Stromal cell of bone marrow (primary cell): ENCODE measurements at places on chromosomes 3 and 15.

DNA sequence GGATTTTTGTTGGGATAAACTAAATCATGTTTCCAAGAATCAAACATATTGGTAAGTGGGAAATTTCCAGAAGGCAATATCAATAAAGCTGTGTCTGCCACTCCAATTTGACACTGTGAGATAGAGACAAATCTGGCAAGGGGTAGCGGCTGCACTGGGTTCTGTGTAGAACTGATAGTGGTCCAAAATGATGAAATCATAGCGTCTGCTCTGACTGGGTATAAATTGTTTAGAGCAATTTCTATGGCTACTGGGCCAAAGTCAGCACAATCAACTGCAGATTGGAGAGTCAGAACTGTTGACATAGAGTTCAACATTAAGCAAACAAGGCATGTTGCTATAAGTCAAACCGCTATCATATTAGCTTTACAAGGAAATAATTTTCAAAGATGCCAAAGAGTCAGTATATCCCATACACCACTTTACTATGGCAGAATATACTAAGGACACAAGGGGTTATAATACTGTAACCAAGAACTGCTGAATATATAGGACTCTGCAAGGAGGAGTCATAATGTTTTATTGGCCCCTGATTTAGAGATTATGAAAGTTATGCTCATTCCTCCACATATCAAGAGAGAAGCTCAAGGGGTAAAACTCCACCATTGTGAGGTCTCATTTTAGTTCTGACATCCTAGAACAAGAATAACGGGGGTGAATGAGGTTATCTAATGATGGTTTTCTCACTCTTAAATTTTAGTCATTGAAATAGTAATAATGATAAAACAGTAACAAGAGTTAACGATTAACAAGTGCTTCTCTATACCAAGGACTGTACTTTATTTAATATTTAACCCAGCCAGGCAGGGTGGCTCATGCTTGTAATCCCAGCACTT lies 309.7 kb upstream of the GADL1 start:
- DNase-seq = no peak

DNA sequence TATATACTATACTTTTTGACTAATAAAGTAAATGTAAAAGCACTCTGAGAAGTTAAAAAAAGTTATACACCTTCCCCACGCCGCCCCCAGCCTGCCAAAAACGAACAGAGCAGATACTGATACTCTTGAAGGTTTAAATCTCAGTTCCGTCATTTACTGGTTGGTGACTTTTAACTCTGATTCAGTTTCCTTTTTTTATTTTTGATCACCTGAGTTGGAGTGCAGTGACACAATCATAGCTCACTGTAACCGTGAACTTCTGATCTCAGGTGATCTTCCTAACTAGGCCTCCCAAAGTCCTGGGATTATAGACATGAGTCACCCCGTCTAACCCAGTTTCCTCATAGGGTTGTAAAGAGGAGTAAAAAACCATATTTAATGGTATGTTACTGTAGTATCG lies 3.3 kb upstream of the TIPIN start:
- no peak for DNase-seq

- DNase-seq = no peak
Measured at GRCh38 chr15:72382146-72382545, 6.3 kb upstream of the HEXA start.

DNA sequence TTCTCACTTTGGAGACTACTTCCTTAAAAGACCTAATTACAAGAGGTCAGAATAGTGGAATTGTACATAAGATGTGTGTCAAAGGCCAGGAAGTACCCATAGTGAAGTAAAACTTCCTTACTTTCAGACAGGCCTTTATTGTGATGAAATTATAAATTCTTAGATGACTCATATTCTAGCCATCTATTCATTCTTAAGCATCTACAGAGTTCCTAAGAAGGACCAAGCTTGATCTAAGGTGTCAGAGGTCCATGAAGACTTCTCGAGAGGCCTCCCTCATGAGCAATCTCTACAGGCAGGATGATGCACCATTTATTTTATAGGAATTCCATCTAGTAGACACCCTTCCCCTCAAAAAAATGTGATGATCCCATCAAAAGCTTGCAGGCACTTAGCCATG lies 493.3 kb downstream of the MAGI1 start:
- DNase-seq = no peak

DNA sequence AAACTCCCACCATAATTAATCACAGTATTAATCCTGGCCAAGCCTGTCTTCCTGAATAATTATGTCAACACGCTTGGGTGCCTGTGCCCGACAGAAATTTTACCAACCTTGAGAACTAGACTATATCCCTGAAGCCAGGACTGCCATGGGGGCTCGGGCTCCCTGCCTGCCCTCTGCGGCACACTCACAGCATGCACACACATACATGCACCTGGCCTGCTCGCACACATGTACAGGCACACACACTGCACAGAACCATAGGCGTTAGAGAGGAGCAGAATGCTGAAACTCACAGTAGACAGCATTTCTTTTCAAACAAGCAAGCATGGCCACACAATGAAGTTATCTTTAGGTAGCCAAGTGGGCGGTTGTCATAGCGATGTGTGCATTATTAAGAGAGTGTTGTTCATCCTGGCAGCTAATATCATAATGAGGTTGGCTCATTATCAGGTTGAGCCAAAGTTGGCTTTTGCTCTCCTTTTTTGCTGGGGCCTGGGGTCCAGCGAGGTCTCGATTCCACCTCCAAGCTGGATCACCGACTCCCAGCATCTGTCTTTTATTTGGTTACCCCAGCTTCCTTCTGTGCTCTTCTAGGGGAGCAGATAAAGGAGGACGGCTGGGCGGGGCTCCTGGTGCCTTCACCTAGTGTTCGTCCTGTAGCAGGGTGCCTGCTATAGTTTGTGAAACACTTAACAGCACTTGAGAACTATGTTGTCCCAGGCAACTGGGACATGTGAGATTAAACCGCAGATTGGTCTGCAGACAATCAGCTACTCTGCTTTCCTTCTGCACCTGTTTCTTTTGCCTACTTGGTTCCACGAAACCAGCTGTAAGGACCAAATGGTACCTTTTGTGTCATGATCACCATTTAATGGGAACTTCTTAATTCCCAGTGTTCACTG lies 91.4 kb downstream of the ZNF621 start:
- DNase-seq = no peak
